Skeletal muscle cell (primary cell): ENCODE measurements at places on chromosomes 5 and 9.

GRCh38 chr5:58484505-58484904 is 6.7 kb upstream of the GAPT start:
- no peak for DNase-seq

GRCh38 chr9:129080298-129080600 is 662 bp upstream of the DOLPP1 start:
- DNase-seq: no peak

DNA sequence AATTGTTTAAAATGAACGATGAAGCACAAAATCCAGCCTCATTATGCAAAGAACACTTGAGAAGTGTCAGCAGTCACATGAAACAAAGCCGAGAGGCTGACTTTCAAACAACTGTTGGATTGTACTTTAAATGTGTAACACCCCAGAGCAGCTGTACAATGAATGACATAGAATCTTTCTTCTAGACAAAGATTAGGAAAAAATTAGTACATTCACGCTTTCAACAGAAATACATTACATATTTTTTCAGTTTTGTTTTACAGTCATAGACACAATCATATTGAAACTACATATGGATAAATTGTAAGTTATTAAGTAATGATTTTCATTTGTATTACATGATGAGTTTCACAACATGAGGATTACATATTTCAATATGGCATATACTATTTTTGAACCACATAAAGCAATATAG is 10.6 kb upstream of the AGXT2 start:
- DNase-seq: no peak

- DNase-seq: no peak
Observed at GRCh38 chr9:113580041-113580953, 116.8 kb downstream of the RGS3 start.

GRCh38 chr5:156482818-156483217 is 155.9 kb downstream of the SGCD start:
- DNase-seq: no peak

- DNase-seq: no peak
Observed at GRCh38 chr5:85205430-85205829, 820.8 kb upstream of the EDIL3 start.

- no peak for DNase-seq
Observed at GRCh38 chr5:39405083-39405843, 19.5 kb downstream of the DAB2 start.

- no peak for DNase-seq
Observed at GRCh38 chr9:7150153-7150890, 392.5 kb downstream of the KDM4C start.

GRCh38 chr5:160270704-160271103 is 41.4 kb downstream of the FABP6 start:
- no peak for DNase-seq

DNA sequence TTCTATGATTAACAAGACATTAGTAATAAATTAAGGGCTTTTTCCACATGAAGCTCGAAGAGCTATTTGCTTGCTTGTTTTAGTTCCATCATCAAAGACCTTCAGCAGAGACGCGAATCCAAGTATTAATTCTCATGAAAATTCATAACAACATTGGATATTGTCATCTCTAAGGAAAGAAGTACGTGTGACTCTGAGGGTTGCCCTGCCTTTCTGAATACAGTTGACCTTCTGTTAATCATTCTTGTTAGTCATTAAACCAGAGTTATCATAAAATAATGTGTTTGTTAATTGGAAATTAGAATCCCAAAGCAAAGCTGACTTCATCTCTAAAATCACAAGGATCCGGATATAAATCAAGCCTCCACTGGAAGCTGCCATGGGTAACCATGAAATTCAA is 222.5 kb downstream of the ZNF608 start:
- no peak for DNase-seq

- no peak for DNase-seq
Observed at GRCh38 chr5:466661-467310, 23.8 kb downstream of the EXOC3 start.

- DNase-seq: no peak
Observed at GRCh38 chr5:78103232-78103918, 191.1 kb downstream of the AP3B1 start.

- no peak for DNase-seq
Observed at GRCh38 chr5:172503925-172504700, 49.8 kb upstream of the SH3PXD2B start.

GRCh38 chr9:95626885-95627558 is 110.3 kb upstream of the PTCH1 start:
- no peak for DNase-seq

- no peak for DNase-seq
Observed at GRCh38 chr9:7284117-7284516, 515.5 kb downstream of the DMAC1 start.

GRCh38 chr5:72392326-72392733 is 72.2 kb downstream of the PTCD2 start:
- DNase-seq: no peak

DNA sequence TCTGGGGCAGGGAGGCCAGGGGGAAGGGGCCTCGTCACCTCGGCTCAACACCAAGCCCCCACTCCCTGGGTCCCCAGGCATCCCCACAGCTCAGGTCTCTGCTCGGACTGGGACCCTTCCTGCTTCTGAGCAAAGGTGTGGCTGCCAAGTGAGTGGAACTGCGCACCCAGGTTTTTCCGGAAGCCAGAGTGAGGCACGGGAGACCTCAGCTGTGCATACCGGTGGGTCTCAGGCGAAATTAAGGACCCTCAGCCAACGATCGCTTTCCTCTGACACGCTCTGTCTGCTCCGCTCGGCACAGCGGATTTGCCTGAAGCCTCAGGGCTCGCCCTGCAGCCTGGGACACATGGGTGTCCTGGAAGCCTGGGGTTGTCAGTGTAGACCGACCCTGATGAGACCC is 41.0 kb upstream of the IRX4 start:
- no peak for DNase-seq

DNA sequence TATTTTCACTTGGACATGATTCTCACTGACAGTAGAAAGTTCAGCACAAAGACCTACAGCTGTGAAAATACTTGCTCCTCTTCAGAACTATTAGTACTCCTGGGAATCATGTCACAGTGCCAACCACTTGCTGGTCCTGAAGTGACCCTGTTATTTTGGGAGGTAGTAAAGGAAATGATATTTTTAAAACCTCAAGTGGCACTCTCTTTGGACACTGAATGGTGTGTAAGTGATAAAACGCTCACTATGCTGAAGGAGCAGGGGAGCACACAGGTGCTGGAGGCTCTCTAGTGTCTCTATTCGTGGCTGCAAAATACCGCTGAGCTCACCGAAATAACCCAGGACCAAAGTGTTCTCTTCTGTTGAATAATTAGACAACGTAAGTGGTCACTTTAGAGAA is 76.9 kb upstream of the SPATA31D4 start:
- no peak for DNase-seq

DNA sequence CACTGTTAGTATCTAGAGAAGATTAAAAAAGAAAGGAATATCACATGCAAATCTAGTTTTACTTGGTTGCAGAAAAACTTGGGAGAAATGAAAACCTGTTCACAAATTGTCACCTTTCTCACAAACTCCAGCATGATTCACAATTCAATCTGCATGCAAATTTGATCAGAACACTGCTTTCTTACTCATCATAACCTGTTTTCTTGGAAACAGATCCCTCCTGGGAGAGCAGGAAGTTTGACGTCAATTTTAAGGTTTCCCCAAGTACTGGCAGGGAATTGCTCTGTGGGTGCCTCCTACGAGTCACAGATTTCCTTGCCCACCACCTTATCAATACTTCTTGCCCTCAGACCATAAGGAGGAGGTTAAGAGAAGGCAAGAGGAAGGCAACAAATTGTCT is 30.2 kb upstream of the HTR4 start:
- no peak for DNase-seq

GRCh38 chr5:118060833-118061232 is 927.5 kb downstream of the DTWD2 start:
- no peak for DNase-seq

DNA sequence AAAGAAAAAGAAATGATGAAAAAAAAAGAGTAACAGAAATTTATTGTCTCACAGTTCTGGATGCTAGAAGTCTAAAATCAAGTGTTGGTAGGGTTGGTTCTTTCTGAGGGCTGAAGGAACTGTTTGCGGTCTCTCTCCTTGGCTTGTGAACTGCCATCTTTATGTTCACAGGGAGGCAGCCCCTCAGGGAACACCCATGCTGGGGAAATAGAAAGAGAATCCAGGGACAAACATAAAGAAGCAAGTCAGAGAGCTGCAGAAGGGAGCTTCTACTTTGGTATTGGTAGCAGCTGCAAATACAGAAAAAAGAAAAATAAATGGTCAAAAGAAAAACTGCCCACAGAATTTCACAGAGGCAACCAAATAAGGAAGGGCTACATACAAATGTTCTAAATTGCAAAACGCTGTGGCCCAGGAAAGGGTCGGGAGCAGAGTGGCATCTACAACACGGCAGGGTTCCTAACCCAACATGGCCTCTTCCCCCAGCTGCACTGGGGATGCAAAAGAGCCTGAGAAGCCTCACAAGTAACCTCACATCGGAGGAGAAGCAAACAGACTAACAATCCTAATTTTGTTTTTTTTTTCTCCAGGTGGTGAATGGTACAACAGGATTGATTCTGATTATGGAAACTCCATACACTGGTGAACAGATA is 37.4 kb downstream of the ELOVL7 start:
- DNase-seq: no peak

- no peak for DNase-seq
Observed at GRCh38 chr9:129363216-129363873, 185.3 kb upstream of the IER5L start.

GRCh38 chr9:77673941-77674791 is 26.0 kb upstream of the GNA14 start:
- no peak for DNase-seq

GRCh38 chr9:30967476-30967875 is 1417.0 kb upstream of the ACO1 start:
- DNase-seq: no peak

GRCh38 chr9:98791608-98792490 is 4.5 kb downstream of the ANKS6 start:
- no peak for DNase-seq

GRCh38 chr9:133976191-133976861 is 15.8 kb downstream of the VAV2 start:
- DNase-seq: no peak

- DNase-seq: no peak
Observed at GRCh38 chr5:118551031-118551430, 437.3 kb downstream of the DTWD2 start.

DNA sequence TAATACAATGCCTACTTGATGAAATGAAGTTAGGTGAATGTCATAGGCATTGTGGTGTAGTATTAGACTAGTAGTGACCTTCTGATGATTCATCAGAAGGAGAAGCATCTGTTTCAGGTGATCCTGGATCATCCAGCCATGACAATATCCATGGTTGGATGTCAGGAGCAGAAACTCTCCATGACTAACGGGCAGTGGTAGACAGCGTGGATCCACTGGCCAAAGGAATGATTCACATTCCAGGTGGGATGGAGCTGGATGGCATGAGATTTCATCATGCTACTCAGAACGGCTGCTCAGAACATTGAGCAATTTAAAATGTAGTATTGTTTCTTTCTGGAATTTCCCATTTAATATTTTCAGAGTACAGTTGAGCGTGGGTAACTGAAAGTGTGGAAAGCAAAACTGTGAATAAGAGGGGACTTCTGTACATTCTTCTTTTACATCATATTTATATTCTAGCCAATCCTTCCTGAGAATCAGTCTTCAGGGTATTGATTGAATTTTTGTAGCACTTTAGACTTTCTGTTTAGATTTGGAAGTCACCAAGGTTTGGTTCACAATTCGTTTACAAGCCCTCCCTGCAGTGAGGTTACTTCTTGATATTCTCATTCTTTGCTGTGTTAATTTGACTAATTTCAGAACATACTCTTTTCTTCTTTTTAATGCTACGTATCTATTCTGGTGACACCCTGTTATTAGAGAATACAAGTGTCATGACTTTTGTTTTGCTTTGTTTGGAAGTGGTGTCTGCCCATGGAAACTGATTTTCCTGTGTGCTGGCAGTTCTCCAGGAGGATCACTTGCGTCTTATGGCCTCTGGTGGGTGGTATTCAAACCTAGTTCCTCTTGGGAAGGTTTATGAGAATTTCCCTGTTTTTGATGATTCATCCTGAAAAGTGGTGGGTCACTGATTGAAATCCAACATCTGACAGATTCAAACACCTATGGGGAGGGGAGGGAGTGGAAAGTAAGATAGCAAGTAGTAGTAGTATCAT is 12.2 kb upstream of the CLINT1 start:
- peak; percentile 59 for DNase-seq

- no peak for DNase-seq
Observed at GRCh38 chr5:176789873-176790615, 20.3 kb upstream of the UNC5A start.

DNA sequence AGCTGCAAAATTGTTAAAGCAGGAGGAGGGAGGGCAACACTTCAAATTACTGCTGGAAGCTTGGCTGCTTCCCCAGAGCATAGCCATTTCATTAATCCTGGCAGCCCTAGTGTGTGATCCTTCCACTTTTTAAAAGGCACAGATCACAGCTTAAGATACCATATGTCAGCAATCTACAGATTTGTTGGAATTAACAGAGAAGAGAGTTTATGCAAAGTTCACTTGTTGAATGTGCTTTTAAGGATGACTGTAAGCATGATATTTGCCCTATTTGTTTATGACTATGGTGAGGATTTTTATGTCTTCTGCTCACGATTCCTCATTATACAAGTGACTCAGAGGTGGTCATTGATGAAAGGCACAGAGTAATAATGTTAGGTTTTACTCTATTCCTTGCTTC is 156.0 kb upstream of the CDKN2B start:
- no peak for DNase-seq

DNA sequence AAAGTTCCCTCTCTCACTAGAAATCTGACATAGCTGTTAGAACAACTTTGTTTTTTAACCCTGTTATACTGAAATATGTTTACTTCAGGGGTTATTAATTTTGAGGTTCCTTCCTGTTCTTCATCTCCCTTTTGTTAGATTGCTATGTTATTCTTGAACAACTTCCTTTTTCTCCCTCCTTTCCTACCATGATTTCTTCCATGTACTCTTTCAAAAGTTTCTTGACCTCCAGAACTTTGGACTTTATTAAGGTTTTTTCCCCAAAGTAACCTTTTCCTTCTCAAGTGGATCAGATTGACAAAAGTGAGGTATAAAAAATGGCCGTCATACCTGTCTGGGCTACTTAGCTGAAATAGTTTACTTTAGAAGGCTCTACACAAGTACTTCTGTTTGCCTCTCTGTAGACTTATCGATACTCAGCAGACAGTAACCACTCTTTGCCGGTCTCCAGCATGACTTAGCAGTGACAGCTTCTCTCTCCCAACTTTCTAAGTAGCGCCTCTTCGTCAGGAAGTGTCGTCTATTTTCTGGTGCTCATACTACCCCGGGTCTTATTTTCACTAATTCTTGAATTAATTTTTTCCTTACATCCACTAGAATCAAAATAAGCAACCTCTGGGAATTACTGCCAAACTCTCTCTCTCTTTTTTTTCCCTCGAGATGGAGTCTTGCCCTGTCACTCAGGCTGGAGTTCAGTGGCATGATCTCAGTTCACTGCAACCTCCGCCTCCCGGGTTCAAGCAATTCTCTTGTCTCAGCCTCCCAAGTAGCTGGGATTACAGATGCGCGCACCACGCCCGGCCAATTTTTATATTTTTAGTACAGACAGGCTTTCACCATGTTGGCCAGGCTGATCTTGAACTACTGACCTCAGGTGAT is 19.7 kb downstream of the NFIL3 start:
- no peak for DNase-seq
